Cerebellum (tissue), 4 donors: ENCODE measurements at places on chromosomes 3 and 15. TPM values are rescaled to one million over a fixed set of nuclear protein-coding genes. Genes with fewer than 3 reads are reported as not detected.

- DNase-seq, result no peak
Observed at GRCh38 chr3:160403796-160404470, 4.5 kb downstream of the SMC4 start.

GRCh38 chr3:146128939-146129338 is 32.0 kb downstream of the PLOD2 start:
- DNase-seq, result no peak

DNA sequence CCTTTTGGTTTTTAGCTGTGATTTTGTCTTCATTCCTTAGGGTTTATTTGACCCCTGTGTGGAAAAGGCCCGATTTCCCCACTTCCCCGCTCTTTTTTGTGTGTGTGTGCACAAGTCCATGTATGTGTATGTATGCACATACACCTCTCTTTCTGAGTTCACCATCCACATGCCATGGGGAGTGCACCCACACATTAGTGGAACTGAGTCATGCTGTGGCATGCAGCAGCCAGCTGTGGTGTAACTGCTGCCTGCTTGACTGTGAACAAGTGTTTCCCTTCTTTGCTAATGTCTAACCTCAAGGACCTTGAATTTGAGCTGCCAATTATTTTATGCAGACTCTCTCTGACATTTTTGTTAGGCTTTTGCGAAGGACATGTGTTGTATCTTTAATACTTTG is 434.9 kb upstream of the TPM1 start:
- DNase-seq, result no peak

- DNase-seq, result no peak
Observed at GRCh38 chr3:195467641-195468390, 25.0 kb upstream of the ACAP2 start.

DNA sequence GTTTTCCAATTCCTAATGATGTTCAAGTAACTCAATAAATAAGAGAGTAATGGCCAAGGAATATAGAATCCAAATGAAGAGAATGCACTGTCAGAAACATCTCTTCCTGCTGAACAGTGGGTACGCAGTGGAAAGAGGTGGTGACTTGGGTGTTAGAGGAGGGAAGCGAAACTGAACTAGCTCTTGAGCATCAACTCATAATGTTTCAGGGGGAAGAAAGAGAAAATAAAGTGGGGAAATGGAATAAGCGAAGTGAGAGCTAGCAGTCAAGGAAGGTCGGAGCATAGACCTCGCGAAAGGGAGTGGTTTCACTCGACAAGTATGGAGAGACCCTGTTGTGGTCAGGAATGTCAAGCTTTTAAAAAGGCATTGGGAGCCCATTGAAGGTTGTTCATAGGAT is 309.5 kb downstream of the GAP43 start:
- no peak for DNase-seq

KLF15 gene
- 5.3 TPM for total RNA-seq

DNA sequence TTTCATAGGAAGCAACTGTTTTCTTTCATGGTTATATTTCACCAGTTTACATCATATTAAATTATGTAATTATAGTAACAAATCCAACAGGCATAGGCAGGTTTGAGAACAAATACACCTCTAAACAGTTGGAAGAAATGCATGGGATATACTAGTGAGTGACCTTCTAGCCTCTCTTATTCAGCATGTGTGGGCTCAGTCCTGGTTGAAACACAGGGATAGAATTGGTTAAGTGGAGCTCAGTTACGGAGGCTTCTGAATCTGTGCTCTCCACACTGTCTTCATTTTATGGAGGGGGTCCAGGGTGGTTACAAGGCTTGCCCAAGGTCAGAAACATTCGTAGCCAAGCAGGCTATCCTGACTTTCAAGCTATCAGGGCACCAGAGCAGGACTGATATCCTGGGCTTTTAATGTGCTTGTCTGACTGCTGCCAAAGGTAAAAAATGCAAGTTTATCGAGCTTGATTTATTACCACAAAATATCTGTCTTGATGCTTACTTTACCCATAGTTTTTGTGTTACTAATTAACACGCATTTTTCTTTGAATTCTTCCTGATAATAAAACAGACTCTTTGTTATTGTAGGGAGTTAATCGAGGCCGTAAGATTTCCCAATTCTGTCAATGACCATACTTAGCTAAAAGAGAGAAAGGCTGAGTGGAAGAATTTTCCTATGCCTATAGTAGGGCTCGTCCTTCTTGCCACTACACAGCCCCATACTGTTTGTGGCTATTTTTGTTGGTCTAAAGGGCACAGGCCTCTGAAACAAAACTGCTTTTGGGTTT is 89.6 kb downstream of the FILIP1L start:
- no peak for DNase-seq
